ENCODE measurements at places on chromosomes 12 and 14.

DNA sequence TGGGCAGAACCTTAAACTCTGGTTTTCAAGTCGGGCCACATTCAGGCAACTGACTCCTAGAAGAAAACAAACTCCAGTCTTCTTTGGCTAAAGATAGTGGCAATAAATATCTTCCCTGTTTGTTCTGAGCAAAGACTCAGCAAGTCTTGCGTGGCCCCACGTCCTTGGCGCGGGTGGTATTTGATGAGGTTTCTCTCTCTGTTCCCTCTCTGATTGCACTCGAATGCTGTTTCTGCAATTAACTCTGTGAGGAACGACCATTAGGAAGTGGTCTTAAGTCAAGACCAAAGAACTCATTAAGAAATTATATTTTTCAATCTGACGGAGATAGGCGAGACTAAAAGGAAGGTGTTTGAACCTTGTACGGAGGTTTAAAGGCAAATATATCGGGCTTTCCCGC, 177.6 kb downstream of the TMEM132C start:
- DNase-seq, result no peak

GRCh38 chr12:72491426-72491825, 219.3 kb downstream of the TRHDE start:
- DNase-seq, result no peak

DNA sequence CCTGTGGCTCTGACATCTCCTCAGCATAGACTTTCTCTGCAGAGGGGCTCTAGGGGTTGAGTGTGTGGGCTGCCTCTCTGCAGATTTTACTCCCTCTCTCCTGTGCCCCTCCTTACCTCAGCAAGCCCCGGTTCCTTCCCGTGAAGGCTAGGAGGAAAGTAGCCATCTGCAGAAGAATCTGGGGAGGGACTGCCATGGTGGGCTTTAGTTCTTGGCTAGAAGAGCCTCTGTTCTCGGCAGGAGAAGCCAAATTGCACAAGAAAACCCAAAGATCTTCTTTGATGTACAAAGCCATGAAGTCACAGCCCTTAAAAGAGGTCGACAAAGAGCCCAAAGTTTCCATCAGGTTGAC, 23.5 kb downstream of the CKAP4 start:
- DNase-seq, result no peak

GRCh38 chr12:125455556-125455955, 390.3 kb downstream of the AACS start:
- no peak for DNase-seq

GRCh38 chr14:77868552-77869285, 68.8 kb downstream of the ADCK1 start:
- no peak for DNase-seq
